ENCODE measurements at places on chromosomes 12 and 14.

- H3K27ac ChIP-seq = no peak overlapping the region
- H3K4me1 ChIP-seq = no peaks in the 10 kb centered on the region
- H3K27me3 ChIP-seq = no peaks in the 10 kb centered on the region
- no peaks in the 10 kb centered on the region for H3K36me3 ChIP-seq
Observed at GRCh38 chr12:8969861-8970411, 19.4 kb upstream of the KLRG1 start.

DNA sequence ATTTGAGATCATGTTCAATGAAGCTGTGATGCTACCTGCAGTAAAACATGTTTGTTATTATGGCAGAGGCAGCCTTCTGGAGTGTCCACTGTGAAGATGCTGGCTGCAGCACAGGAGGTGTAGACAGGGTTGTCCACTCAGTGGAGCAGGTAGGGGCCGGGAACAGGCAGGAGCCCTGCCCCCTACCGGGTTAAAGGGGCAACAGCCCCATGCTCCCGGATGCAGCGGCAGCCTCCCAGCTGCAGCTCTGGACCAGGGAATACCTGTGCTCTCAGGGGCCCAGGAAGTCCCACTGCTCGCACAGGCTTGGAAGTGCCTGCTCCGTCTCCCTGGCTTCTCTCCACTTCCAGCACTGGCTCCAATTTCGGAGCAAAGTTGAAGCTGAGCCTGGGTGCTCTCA, 401.6 kb downstream of the FOXG1 start:
- DNase-seq = no peak
- H3K27me3 ChIP-seq = no peaks in the 10 kb centered on the region
- H3K4me3 ChIP-seq = no peak overlapping the region
- no peak overlapping the region for H3K27ac ChIP-seq
- H3K4me1 ChIP-seq = no peaks in the 10 kb centered on the region

GRCh38 chr12:101749657-101750056, 10.4 kb upstream of the SYCP3 start:
- H3K4me1 ChIP-seq = no peaks in the 10 kb centered on the region
- peaks cover 10% of the 10 kb centered on the region for H3K36me3 ChIP-seq
- no peaks in the 10 kb centered on the region for H3K27me3 ChIP-seq
- no peak for DNase-seq
- H3K27ac ChIP-seq = no peak overlapping the region
- no peak overlapping the region for H3K4me3 ChIP-seq

GRCh38 chr12:94498698-94499097, 39.0 kb upstream of the CEP83 start:
- no peak for DNase-seq
- no peak overlapping the region for H3K4me3 ChIP-seq
- H3K36me3 ChIP-seq = no peaks in the 10 kb centered on the region

DNA sequence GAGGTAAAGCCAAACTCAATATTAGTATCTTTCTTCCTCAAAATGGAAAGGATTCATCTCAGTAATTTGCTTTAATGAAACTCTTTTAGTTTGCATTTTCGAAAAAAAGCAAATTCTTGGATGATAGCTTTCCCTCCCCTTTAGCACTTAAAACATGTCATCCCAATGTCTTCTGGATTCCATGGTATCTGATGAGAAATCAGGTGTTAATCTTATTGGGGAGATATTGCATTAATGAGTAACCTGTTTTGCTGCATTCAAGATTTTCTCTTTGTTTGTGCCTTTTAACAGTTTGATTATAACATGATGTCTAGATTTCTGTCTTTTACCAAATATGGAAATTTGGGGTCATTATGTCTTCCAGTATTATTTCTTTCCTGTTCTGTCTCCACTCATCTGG, 405.1 kb upstream of the FOXG1 start:
- H3K4me3 ChIP-seq = no peak overlapping the region
- no peaks in the 10 kb centered on the region for H3K4me1 ChIP-seq
- no peak for DNase-seq

DNA sequence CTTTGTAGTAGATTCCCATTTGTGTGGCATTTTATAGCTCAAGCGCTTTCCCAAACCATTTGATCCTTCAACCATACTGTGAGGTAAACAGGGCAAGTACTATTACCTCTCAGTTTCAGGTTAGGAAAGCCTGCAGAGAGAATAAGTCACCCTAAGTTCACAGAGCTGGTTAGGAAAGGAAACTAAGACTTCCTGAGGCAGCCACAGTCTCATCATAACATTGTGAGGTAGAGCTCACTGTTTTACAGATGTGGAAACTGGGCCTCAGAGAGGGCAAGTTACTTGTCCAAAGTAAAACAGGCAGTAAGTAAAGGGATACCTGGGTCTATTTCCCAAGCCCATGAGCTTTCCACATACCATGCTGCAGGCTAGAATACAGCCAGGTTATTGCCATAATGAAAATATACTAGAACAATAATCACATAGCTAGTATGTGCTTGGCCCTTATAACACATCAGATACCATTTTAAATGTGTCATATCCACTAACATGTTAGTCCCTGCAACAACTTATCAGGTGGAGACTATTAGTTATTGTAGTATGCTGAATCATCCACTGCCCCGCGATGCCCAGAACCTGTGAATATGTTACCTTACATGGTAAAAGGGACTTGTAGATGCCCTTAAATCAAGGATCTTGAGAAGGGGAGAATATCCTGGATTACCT, 150.9 kb upstream of the GRIP1 start:
- no peak overlapping the region for H3K27ac ChIP-seq
- H3K27me3 ChIP-seq = no peaks in the 10 kb centered on the region
- peak overlapping the region; percentile 1 for H3K4me3 ChIP-seq

- no peak for DNase-seq
- H3K27me3 ChIP-seq = no peaks in the 10 kb centered on the region
- H3K4me1 ChIP-seq = no peaks in the 10 kb centered on the region
- no peaks in the 10 kb centered on the region for H3K36me3 ChIP-seq
- no peak overlapping the region for H3K27ac ChIP-seq
Observed at GRCh38 chr12:109291521-109292341, 17.4 kb downstream of the FOXN4 start.

- H3K27ac ChIP-seq = no peak overlapping the region
- no peaks in the 10 kb centered on the region for H3K36me3 ChIP-seq
- no peaks in the 10 kb centered on the region for H3K4me1 ChIP-seq
Observed at GRCh38 chr12:101596172-101596571, 1.4 kb downstream of the MYBPC1 start.

GRCh38 chr12:41462312-41462711, 274.2 kb downstream of the PDZRN4 start:
- no peak overlapping the region for H3K4me3 ChIP-seq
- no peaks in the 10 kb centered on the region for H3K36me3 ChIP-seq
- no peak for DNase-seq
- H3K27me3 ChIP-seq = no peaks in the 10 kb centered on the region

DNA sequence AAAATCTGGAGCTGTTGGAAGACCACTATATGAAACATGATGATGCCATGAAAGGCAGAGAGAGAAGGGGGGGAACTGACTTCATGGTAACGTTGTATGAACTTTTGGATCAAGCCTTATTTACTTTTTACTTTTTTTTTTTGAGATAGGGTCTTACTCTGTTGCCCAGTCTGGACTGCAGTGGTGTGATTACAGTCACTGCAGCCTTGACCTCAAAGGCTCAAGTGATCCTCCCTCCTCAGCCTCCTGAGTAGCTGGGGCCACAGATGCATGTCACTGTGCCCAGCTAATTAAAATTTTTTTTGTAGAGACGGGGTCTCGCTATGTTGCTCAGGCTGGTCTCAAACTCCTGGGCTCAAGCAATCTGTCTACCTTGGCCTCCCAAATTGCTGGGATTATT, 31.3 kb upstream of the CTDSP2 start:
- H3K4me3 ChIP-seq = no peak overlapping the region
- H3K36me3 ChIP-seq = no peaks in the 10 kb centered on the region
- H3K27me3 ChIP-seq = no peaks in the 10 kb centered on the region
- no peak for DNase-seq
- H3K4me1 ChIP-seq = no peaks in the 10 kb centered on the region

- DNase-seq = no peak
- no peak overlapping the region for H3K27ac ChIP-seq
- H3K4me1 ChIP-seq = peaks cover 69% of the 10 kb centered on the region
- peaks cover 4% of the 10 kb centered on the region for H3K36me3 ChIP-seq
- H3K4me3 ChIP-seq = peak overlapping the region; percentile 26
Observed at GRCh38 chr12:120538281-120539156, 4.4 kb downstream of the RNF10 start.

GRCh38 chr12:82817368-82817767, 130.7 kb downstream of the TMTC2 start:
- no peaks in the 10 kb centered on the region for H3K36me3 ChIP-seq
- DNase-seq = no peak
- no peaks in the 10 kb centered on the region for H3K27me3 ChIP-seq
- no peak overlapping the region for H3K27ac ChIP-seq
- no peaks in the 10 kb centered on the region for H3K4me1 ChIP-seq

DNA sequence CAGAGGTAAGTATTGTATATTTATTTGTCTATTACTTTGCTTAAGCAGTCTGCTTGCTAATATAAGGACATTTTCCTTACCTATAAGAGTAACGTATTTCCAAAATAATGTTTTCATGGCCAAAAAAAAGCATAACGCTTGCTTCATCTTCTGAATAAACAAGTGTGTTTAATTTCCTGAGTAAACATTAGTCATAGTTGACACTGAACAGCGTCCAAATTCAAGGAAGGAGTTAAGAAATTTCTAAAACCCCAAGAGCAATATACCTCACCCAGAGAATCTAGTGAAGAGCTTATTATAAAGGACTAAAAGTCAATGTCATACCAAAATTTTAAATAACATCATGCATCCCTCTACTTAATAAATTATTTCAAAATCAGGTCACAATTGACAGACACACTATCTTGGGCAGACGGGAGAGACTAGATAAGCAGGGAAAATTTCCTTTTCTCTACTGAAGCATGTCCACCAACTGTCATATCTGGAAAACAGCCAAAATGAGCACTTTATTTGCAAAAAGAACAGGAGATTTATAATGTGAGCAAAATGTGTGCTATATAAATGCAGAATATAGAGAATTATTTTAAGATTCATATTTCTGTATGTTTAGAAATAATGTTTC, 25.1 kb downstream of the ANKS1B start:
- H3K27ac ChIP-seq = no peak overlapping the region
- no peaks in the 10 kb centered on the region for H3K27me3 ChIP-seq
- no peak for DNase-seq
- H3K4me3 ChIP-seq = no peak overlapping the region

DNA sequence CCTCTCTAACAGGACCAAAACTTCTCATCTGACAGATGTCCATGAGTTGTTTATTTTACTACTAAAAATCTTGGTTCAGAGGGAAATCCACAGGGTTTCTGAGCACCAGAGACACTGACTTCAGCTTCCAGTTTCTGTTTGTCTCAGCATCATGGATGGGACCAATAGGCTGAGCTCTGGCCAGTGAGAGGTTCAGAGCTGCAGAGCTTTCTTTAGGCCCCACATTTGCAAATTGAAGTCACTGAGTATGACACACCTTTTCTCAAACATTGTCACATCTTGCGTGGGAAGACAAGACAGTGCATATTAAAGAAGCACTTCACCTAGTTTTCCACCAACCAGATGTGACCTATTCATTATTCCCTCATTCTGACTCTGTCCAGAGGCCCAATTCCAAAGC, 45.2 kb downstream of the RDH12 start:
- H3K4me3 ChIP-seq = no peak overlapping the region
- no peaks in the 10 kb centered on the region for H3K4me1 ChIP-seq
- peaks cover 23% of the 10 kb centered on the region for H3K36me3 ChIP-seq

DNA sequence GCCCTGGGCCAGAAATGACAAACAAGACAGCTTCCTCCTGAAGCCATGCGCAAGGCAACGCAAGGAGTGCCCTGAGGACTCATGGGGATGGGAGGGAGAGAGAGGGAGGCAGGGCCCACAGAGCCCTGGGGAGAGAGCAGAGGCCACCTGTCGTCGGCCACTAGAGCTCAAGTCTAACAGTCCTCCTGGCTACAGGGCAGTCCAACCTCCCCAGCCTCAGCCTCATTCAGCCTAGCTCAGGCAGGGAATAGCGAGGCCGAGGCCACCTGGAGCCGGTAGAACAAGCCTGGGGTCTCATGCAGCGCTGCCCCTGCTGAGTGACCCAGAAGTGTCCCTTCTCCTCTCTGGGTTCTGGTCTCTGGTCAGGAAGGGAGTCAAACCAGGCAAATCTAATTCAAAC, 69.5 kb downstream of the BCL11B start:
- DNase-seq = no peak
- no peak overlapping the region for H3K27ac ChIP-seq
- H3K4me3 ChIP-seq = peak overlapping the region; percentile 15
- peaks cover 39% of the 10 kb centered on the region for H3K36me3 ChIP-seq
- H3K4me1 ChIP-seq = peaks cover 100% of the 10 kb centered on the region
- H3K27me3 ChIP-seq = no peaks in the 10 kb centered on the region

DNA sequence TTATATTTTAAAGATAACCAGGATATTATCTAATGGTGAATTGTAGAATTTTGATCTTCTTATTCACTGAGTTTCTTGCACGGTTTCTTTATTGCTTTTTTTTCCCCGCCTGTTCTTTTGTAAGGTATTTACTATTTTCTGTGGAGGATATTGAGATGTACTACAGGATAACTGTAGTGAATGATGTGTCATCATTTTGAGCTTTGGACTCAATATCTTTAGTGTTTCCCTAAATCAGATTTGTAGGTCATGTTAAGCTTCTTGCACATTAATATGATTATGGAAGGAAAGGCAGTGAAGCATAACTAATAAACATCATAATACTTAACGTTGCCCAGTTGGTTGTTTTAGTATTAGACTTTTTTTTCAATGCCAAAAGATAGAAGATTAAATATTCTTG, 81.4 kb downstream of the FBXO33 start:
- peaks cover 5% of the 10 kb centered on the region for H3K36me3 ChIP-seq
- H3K4me3 ChIP-seq = no peak overlapping the region
- no peaks in the 10 kb centered on the region for H3K27me3 ChIP-seq
- no peak for DNase-seq
- no peaks in the 10 kb centered on the region for H3K4me1 ChIP-seq

- no peak overlapping the region for H3K4me3 ChIP-seq
- no peak overlapping the region for H3K27ac ChIP-seq
- DNase-seq = no peak
- H3K27me3 ChIP-seq = no peaks in the 10 kb centered on the region
- no peaks in the 10 kb centered on the region for H3K4me1 ChIP-seq
Observed at GRCh38 chr12:108773798-108774788, 42.8 kb upstream of the CORO1C start.

DNA sequence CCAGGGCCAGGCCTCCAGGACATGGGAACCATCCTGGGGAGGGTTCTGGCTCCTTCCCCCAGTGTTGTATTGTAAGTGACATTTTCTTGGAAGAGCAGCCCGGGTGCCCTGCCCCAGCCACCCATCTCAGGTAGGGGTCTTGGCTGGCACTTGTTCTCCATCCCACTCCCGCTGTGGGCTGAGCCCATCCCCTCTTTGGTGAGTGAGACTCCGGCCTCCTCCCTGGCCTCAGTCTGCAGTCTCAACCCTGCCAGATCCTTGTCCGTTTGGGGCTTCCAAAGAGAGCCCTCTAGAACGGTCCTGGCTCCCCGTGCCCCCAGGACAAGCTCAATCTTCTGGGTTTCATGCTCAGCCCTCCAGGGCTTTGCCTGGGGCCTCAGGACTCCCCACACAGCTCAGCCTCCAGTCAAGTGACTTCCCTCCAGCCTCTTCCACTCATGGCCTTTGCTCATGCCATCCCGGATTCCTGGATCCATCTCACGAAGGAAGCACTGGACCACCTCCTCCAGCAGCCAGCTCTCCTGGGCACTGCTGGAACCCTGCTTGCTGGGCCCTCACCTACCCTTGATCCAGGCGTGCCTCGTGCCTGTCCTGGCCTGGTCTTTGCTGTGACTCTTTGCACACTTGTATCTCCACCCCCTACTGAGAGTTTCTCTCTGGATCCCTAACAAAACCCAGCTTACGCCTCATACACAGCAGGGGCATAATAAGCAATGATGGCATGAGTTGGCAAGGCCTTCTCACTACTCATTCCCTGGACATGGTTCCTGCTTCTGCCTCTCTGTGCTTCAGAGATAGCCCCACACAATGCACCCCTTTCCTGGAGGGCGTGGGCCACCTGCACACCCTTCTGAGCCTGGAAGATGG, 297.4 kb upstream of the RTL1 start:
- no peak overlapping the region for H3K27ac ChIP-seq
- DNase-seq = no peak
- no peaks in the 10 kb centered on the region for H3K27me3 ChIP-seq
- no peaks in the 10 kb centered on the region for H3K4me1 ChIP-seq
- no peak overlapping the region for H3K4me3 ChIP-seq

Data from CD8-positive, alpha-beta memory T cell (primary cell).